ENCODE measurements at places on chromosomes 7 and 10. TPM values are rescaled to one million over a fixed set of nuclear protein-coding genes. Genes with fewer than 3 reads are reported as not detected.

GRCh38 chr7:1846331-1847065 is 176.4 kb downstream of the ELFN1 start:
- DNase-seq, result no peak

DNA sequence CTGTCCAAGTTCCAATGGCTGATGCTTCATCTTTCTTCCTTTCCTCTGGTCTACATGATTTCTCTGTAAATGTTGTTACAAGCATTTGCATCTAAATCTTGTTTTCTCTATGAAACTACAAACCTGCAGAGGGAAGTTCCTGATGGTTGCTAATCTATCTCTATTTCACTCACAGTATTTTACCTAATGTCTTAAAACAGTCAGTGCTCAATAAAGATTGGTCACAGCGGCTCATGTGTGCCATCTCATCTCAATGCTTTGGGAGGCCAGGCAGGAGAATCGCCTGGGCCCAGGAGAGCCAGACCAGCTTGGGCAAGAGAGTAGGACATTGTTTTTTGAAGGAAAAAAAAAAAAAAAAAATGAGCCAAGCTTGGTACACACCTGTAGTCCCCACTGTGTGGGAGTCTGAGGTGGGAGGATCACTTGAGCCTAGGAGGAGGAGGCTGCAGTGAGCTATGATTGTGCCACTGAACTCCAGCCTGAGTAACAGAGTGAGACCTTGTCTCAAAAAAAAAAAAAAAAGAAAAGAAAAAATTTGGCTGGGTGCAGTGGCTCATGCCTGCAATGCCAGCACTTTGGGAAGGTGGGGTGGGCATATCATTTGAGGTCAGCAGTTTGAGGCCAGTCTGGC is 71.3 kb upstream of the ARMC3 start:
- DNase-seq, result no peak

GRCh38 chr10:93827056-93827804 is 66.5 kb upstream of the SLC35G1 start:
- DNase-seq, result no peak

- no peak for DNase-seq
Measured at GRCh38 chr10:6843894-6844650, 264.0 kb upstream of the PRKCQ start.

DNA sequence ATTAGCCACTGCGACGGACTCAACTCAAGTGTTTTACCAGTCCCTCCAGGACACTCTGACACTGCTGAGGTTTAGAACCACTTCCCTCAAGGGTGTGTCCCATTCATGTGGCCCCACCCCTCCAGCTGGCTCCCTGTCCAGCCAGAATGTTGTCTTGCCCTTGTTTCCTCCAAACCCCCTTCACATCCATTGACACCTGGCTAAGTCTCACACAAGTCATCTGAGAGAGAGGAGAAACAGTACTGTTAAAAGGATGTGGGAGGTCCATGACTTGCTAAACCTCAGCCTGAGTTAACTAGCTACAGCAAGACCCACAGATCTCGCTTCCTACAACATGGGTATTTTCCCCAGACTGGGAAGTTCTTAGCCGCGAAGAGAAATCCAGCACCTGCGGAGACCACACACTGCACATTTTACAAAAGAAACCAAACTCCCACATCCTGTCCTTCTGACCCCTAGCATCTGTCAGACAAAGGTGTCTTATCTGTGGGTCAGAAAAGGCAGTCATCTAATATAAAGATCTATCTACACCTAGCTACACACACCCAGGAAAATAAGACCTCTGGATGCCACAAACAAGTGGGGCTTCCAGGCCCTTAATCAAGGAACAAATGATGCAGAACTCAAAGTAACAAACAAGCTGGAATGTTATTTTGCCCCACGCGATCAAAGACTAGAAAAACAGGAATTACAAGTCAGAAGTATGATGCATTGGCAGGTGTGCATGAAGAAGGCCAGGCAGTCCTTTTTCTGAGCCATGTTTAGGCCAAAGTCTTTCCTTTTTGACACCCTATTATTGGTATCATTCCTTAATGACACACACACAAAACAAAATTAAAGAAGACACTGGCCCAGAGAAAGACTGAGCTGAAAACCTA is 13.9 kb downstream of the OSBPL3 start:
- DNase-seq, result no peak

GRCh38 chr7:44652535-44652934 is 46.1 kb downstream of the OGDH start:
- DNase-seq, result no peak

DNA sequence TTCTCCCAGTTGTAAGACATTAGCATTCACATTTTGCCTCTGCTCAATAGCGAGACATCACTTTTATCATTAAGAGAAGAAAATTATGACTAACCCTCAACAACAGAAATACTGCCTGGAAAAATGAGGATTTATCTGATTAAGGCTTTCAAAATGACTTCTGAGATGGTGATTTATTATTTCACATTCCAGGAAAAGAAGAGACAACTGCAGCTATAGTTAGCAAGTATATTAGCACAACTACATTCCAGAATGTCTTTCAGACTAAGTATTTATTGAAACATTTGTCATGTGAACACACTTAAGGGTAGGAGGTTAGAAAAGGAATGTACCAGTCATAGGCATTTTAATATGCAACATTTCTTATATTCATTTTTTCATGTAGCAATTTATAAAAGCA is 162.0 kb downstream of the IQUB start:
- no peak for DNase-seq

- DNase-seq, result no peak
Measured at GRCh38 chr10:97628228-97628627, 5.1 kb downstream of the MORN4 start.

DNA sequence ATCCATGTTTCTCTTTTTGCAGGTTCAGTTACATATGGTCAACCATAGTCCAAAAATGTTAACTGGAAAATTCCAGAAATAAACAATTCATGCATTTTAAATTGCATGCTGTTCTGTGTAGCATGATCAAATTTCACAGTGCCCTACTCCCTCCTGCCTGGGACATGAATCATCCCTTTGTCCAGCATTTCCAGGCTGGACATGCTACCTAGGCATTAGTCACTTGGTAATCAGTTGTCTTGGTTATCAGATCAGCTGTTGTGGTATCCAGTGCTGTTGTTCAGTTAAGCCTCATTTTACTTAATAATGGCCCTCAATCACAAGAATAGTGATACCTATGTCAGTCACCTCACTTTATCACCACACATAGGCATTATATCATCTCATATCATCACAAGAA is 7.3 kb upstream of the PNLIP start:
- DNase-seq, result no peak

GRCh38 chr7:20329389-20330238 is 1.1 kb upstream of the ITGB8 start:
- no peak for DNase-seq

GRCh38 chr7:48388911-48389310 is 217.7 kb downstream of the ABCA13 start:
- DNase-seq, result no peak

- DNase-seq, result no peak
Measured at GRCh38 chr7:5001911-5002310, 42.9 kb upstream of the MMD2 start.

DNA sequence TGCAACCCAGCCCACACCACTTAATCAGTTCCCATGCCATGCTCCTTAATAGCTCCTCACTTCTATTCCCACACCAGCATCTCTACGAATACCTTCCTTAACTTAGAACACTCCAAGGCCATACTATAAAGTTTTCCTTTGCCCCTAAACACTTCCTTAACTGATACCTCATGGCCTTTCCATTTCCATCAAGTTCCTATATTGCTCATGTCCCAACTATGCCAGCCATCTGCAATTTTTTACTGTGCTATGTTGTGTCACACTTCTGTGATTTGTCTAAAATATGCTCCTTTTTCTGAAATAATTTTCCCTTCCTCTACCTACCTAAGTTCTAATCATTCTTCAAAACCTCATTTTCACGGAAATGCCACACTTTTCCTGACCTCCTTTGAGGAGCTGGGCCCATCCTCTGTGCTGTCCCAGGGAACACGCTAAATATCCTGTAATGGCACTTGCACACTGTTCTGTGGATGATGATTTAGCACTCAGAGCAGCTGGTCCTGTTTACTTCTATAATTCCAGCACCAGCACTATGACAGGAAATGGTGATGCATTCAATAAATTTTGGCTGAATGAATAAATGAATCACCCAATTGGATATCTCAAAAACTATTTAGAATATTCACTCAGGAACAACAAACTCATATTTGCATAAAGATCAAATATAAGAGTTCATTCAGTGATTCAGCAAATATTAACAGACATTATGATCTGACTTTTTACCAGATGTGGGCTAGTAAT is 266.5 kb upstream of the HGF start:
- no peak for DNase-seq

DNA sequence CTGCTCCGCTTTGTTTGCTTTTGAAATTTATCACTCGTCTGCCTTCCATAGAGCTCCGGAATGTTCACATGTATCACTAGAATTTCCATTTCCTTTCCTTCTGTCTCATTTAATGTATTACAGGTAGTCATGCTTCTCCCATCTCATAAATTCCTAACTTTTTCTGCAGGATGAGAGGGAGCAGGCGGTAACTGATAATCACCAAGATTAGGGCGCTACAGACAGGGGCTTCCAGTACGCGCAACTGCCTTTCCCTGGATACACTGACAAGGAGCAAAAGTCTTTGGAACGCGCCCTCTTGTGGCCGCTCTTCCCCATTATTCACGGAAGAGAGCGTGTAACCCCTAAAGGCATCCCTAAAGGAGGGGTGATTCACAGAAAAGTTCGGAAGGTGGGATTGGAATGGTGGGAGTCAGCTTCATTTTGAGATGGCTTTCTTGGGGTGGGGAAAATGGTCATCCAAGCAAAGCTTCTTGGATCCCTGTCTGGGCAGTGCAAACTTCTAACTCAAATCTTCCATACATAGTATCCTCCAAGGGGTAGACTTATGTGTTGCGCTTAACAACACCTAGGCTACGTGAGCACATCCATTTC is 6.5 kb downstream of the INHBA start:
- peak; percentile 76 for DNase-seq

The TWIST1 gene
- 19.4 TPM for polyA plus RNA-seq

The MLLT10 gene
- polyA plus RNA-seq, result 41.0 TPM

The IDI2 gene
- not detected for polyA plus RNA-seq

The SPDYE9 gene
- polyA plus RNA-seq, result 0.06 TPM

The FAM53B gene
- polyA plus RNA-seq, result 4.1 TPM

The IKZF1 gene
- not detected for polyA plus RNA-seq

The ZCWPW1 gene
- polyA plus RNA-seq, result 0.89 TPM

The PSMC2 gene
- polyA plus RNA-seq, result 221 TPM

The AKR1C2 gene
- 8.2 TPM for polyA plus RNA-seq
